ENCODE measurements at places on chromosomes 7 and 10. TPM values are rescaled to one million over a fixed set of nuclear protein-coding genes. Genes with fewer than 3 reads are reported as not detected.

- no peak for DNase-seq
These were observed 177.7 kb downstream of the GNAT3 start for GRCh38 chr7:80334196-80334595.

DNA sequence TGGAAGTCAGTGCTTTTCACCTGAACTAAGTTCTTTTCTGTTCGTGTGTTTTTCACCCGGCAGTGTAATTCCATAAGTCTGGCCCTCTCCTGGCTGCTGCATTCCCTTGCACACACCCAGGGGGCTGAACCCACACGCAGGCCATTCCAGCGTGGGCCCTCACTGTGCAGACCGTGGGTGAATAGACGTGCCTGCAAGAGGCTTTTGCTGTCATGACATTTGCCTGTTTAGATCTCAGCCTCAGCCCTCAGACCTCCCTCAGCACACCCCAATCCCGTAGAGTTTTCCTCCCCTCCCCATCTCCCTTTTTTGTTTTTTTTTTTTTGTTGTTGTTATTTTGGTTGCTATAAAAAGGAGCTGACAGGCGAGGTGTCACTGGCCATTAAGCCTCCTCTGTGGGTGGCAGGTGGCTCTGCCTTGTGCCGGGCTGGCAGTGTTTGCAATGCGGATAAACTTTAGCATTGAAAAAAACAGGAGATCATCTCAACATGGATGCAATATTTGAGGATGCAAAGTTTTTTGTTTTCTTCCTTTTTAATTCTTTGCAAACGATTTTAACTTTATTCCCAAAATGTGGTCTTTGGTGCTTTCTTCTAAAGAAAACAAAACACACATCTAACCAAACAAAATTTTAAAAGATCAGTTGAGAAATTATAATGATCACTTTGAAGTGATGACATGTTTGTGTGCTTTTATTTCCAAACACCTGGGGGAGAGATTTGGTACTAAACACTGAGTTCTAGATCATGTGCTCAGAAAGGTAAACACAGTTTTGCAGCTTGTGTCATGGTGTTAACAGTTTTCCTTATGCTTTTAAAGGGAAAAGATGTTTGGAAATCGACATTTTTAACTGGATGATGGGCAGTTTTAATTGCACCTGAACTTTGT is 58.8 kb downstream of the WDR37 start:
- no peak for DNase-seq

GRCh38 chr7:42292991-42293521 is 56.0 kb upstream of the GLI3 start:
- no peak for DNase-seq

- no peak for DNase-seq
These were observed 7.5 kb downstream of the EMX2 start for GRCh38 chr10:117550076-117550475.

- DNase-seq: no peak
These were observed 250.4 kb downstream of the FZD1 start for GRCh38 chr7:91514591-91514990.

DNA sequence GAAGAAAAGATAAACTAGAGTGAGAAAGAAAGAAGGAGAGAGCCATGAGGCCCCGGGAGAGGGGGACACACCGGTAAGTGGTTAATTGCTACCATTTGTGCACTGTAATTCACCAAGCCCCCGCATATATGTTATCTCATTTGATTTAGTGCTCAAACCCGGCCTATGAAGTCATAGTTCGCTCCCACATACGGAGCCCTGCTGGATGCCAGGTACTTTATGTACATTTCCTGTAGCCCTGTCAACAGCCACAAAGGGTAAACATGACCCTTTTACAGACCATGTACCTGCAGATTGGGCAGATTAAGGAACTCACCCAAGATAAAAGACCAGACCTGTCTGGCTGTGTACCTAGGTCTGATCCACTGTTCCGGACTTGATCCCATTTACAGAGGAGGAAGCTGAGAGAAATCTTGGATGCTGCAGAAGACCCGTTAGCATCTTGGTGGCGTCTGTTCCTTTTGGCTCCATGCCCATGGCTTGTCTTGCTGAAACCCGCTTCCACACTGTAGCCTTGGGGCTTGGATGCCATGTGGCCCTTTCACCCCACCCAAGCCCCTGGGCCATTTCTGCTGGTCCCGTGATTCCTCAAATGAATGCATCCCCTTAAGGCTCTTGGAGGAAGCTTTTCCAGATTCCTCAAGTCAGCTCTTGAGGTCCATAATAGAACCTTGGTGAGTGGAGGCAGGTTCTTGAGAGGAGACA is 32.3 kb downstream of the FAM241B start:
- no peak for DNase-seq

- no peak for DNase-seq
These were observed 179.6 kb downstream of the CELF2 start for GRCh38 chr10:11197266-11197712.

DNA sequence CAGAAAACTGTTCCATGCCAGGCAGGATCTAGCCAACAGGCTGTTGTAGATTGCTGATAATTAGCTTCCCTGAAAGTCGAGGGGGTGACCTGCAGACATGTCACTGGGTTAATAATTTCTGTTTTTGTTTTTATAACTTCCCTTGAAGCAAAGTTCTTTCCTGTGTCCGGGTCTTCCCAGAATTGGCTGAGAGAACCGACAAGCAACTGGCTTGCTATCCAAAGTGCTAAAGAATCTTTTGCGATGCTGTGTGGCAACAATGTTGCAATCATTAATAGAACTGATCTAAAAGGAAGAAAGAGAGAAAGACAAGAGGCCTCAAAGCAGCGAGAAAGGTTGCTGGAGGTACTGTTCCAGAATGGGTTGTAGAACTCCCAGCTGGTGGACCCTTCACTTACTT is 132.1 kb upstream of the DPP6 start:
- DNase-seq: no peak

DNA sequence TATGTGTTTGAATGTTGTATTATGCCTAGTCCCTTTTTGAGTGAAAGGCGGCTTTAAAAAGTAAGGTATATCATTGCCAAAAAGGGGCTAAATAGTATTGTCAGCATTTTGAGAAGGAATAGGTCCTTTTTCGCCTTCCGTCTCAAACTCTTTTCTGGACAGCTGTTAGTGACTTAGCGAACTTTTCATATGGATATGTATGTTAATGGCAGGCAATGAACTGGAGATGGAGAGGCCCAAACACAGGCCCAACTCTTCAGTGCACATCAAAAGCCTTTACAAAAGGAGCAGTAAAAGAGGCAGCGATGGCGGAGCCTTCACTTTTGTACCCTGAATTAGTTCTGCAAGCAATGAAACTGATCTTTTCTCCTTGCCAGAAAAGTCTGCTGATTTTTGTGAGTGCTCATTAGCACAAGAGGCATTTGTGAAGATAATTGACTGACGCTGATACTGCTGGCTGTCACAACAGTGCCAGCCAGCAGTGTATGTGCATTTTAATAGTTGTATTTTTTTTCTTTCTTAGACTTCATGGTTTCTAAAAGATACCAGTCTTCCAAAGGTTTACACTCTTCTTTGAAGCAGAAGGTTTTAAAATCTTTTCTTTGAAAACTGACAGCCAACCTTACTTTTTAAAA is 243.7 kb upstream of the SP8 start:
- no peak for DNase-seq

DNA sequence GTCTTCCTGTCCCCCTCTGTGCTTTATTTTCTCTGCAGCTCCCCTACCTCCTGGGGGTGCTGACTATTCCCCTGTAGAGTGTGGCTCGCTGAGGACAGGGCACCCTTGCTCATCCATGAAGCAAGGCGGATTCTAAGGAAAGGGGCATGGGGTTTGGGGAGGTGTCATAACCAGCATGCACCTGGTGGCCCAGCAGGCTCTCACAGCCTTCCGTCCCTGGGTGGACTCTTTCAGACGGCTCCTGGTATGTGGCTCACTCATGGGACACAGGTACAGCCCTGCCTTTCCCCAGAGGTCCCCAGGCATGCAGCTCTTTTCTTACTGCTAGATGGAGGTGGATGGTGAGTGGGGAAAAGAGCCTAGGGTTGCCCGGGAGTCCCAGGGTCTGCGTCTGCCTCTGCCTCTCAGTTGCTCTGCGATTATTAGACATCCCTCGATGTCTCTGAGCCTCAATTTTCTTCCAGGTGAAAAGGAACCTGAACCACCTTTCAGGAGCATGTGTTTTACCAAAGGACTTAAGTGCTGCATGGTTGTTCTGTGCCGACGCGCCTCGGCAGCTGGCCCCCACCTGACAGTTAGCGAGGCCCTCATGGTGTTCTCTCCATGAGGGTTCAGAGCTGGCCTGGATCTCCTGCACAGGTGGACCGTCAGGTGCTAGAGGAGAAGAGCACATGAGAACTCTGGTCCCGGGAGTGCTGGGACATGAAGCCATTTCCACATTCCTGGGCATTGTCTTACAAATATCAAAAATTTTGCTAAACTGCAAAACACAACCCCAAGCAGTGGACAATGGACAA is 172.5 kb upstream of the SHH start:
- no peak for DNase-seq

DNA sequence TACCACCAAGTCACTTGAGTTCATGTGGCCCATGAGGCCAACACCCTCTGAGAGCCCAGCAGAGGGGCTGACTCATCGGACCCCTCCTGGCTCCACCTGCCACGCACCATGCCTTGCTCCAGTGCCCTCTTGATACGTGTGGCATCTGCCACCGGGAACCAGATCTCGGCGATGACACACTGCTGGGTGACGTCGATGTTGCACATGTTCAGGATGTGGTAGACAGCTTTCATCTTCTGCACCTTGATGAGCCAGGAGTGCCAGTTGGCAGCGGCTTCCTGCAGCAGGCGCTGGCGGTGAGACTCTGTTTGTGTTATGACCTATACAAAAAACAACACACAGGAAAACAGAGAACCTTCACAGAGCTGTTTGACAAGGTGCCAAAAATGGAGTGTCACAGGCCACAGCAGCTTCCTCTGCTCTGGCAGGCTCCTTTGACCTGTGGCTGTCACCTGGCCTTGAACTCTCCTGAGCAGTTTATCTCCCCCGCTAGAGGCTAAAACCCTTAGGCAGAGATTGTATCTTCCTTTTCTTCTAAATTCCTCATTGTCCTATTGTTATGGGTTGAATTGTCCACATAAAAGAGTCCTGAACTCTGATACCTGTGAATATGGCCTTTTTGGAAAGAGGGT is 45.2 kb upstream of the TMEM213 start:
- DNase-seq: no peak

GRCh38 chr10:34075254-34075926 is 739.7 kb downstream of the PARD3 start:
- DNase-seq: no peak

- no peak for DNase-seq
These were observed 5.9 kb downstream of the PLOD3 start for GRCh38 chr7:101211501-101211900.

DNA sequence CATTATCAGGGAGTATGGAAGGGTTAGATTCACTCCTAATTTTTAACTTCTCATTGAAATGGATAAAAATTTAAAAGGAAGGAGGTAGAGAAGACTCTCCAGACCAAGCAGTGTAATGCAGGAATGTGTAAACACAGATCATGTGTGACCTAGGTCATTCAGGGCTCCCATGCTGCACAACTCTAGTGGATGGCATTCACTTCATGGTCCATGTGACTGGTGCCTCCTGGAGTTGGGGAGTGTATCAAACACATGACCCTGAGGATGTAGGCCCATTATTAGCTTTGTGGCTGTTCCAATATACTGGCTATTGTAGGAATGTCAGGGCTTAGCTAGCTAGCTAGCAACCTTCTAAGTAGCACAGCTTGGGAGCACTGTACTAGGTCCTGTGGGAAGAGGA is 109.9 kb downstream of the SLC25A13 start:
- no peak for DNase-seq

DNA sequence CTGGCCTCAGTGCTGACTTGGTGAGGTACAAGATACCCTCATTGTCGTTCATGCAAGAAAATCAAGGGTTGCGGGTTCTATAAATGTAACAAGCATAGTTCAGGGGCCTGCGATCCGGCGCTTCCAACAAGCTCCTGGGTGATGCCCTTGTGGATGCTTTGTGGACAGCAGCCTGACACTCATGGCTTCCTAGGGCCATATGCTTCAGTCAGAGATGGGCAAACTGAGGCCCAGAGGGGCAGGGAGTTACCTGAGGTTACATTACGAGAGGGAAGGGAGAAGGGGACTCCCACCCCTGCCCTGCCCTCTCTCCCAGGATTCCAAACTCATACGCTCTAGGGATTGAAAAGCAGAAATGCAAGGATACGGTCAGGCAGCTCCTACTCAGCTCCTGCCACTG is 296.3 kb upstream of the ZMIZ1 start:
- no peak for DNase-seq

DNA sequence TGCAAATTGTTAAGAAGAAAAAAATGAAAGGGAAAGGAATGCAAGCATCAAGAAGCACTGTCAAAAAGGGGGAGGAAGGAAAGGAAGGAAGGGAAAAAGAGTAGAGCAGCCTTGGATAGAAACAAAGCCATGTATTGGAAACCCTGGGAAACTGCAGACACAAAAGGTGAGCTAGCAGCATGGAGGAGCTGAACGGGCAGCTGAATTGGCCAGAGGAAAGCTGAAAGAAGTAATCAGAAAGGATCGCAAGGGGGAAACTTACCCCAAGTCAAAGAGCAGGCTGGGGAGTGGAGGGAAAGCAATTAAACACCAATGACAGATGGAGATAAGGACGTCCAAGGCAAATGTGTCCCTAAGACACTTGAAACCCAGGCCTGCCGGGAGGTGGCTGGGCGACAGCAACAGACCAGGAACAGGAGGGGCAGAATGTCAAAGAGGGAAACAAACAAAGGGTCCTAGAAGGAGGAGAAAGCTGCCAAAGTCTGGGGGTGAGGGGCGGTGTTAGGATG is 93.8 kb upstream of the SVIL start:
- DNase-seq: no peak

- no peak for DNase-seq
These were observed 40.1 kb upstream of the ZNF273 start for GRCh38 chr7:64863021-64863420.

- no peak for DNase-seq
These were observed 595.9 kb downstream of the KCNMA1 start for GRCh38 chr10:77041636-77042258.

DNA sequence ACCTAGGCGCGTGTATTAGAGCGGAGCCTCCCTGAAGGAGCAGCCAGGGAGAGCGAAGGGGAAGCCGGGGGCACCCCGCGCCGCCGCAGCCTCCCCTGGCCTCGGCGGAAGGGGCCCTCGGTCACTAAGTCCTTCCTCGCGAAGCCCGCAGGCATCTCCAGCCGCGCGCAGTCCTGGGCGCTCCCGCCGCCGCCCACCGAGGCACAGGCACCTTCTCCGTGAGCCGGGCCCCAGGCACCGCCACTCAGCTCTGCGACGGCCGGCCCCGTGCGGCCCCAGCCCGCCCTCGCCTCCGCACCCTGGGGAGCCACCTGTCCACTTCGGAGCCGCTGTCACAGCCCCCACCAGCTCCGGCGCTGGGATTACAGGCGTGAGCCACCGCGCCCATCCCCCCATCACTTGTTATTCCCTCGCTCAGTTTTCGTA is 80.8 kb downstream of the ZNF467 start:
- no peak for DNase-seq

- no peak for DNase-seq
These were observed 103.1 kb downstream of the SLC16A9 start for GRCh38 chr10:59606551-59606961.

UFSP1 gene
- polyA plus RNA-seq: 2.7 TPM

PSD gene
- polyA plus RNA-seq: 8.7 TPM

HDAC9 gene
- polyA plus RNA-seq: 8.4 TPM

PURB gene
- polyA plus RNA-seq: 28.4 TPM

MINDY4 gene
- polyA plus RNA-seq: 10.2 TPM

DOCK1 gene
- 68.3 TPM for polyA plus RNA-seq

RADIL gene
- 2.5 TPM for polyA plus RNA-seq

KDM7A gene
- polyA plus RNA-seq: 14.3 TPM
